Stimulated activated CD8-positive, alpha-beta memory T cell treated with anti-CD3 and anti-CD28 coated beads, Interleukin-7, amount 100 ng/mL, for 48 hours (primary cell): ENCODE measurements at places on chromosomes 11 and 22.

DNA sequence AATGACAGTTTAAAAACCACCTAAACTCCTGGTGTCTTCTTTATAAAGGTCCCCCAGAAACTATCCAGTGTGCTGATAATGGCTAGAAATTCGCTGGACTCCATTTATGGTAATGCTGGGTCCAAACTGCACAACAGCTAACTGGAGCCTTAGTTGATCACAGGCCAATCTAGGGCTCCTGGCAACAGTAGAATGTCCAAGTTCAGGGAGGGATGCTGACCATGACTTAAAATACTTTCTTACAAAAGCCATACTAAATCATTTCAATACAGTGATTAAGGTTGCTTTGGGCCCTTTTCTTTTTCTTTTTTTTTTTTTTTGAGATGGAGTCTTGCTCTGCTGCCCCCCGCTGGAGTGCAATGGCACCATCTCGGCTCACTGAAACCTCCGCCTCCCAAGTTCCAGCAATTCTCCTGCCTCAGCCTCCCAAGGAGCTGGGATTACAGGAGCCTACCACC is 14.5 kb upstream of the GAB2 start:
- DNase-seq: no peak

DNA sequence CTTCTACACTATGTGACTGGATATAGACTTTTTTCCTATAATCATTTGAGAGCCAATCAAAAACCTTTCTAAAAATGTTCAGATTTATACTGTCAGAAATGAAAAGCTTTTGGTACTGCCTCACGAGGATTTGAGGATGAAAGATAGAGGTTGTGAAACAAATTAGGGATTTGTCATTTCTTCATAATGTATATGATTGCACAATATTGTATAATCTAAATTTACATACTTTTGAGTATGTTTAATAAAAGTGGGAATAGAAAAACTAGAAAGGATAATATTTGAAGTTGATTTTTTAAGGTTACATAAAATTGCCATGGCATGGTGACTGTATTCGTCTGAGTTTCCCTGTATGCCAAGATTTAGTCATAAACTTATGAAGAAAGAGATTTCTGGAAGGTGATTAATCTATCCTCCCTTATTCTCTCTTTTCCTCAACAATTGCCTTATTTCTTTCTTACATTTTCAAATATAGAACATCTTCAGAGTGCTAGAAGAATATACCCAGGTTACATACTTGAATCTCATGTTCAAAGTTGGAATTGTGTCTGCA is 56.2 kb downstream of the CASP12 start:
- no peak for DNase-seq

DNA sequence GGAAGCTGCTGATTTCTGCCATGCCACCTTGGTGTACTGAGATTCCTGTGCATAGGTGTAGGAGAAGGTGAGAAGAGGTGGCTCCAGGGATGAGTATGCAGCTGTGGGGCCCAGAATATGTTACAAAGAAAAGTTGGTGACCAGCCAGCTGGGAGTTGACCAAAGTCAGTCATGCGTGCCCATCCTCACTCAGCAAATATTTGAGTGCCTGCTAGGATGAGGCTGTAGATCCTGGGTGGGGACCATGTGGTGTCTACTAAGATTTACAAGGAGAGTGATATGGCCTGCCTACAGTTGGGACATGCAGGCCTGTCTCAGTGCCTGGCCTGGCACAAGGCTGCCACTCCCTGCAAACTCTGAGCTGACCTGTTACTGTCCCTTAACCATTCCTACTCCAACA is 19.4 kb downstream of the RNF185 start:
- DNase-seq: no peak

- peak; percentile 79 for DNase-seq
Observed at GRCh38 chr11:57792060-57792541, 30.5 kb downstream of the CTNND1 start.

- no peak for DNase-seq
Observed at GRCh38 chr11:95884376-95884775, 39.5 kb downstream of the MTMR2 start.

GRCh38 chr11:92642177-92642931 is 327.1 kb upstream of the MTNR1B start:
- no peak for DNase-seq

GRCh38 chr11:9103542-9104276 is 12.3 kb upstream of the SCUBE2 start:
- no peak for DNase-seq

GRCh38 chr11:67506426-67507051 is 1.4 kb upstream of the PITPNM1 start:
- no peak for DNase-seq

DNA sequence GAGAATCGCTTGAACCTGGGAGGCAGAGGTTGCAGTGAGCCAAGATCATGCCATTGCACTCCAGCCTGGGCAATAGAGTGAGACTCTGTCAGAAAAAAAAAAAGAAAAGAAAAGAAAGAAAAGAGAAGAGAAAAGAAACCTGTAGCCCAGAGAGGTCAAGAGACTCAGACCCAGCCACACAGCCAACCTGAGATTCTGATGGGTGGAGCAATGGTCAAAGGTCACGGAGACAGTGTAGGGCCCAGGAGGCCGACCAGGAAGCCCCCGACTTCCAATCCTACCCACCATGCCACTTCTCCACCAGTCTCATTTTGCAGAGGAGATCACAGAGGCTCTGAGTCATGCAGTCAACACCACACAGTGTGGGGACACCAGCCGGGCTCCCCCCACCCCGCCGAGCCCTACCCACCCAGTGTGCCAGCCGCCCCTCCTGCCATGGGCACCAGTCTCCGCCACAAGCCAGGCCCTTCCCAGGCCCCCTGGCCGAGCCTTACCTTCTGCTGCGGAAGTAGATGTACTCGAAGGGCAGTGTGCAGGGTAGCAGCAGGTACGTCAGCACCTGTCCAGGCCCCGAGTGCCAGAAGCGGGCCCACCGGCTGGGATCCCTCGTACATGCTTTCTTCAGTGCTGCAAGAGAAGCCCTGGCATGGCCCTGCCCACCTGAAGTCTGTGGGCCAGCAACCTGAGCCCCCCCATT is 7.9 kb downstream of the PNPLA5 start:
- DNase-seq: no peak

GRCh38 chr11:72683782-72684200 is 9.6 kb upstream of the PDE2A start:
- no peak for DNase-seq

DNA sequence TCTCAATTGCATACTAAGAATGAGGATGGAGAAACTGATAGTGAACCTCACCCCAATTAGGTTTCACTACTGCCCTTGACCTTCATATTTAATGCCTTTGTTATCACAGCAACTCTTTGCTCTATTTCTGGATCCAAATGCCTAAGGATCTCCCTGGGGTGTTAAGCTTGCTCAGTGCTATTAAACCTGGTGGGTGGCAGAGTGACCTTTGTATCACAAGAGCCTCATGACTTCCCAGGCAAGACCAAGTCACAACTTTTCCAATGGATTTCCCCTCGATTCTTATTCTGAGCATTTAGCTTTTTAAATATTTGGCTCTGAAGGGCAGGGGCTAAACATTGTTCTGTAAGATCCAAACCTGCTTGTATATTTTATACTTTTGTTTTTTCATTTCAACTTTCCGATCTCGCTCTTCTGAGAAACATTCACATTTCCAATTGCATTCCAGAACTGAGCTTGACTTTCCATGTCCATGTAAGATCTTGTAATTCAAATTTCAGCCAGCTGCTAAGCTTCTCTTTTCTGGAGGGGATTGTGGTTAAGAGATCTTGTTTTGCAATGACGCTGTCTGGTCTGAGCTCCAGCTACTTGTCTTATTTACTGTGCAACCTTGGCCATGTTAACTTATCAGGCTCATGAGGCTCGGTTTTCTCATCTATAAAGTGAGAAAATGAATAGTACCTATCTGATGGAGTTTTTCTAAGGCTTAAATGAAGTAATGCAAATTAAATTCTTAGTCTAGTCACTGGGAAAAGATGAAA is 6.4 kb upstream of the EHF start:
- no peak for DNase-seq

- DNase-seq: no peak
Observed at GRCh38 chr22:50360578-50360977, 17.5 kb downstream of the PPP6R2 start.

DNA sequence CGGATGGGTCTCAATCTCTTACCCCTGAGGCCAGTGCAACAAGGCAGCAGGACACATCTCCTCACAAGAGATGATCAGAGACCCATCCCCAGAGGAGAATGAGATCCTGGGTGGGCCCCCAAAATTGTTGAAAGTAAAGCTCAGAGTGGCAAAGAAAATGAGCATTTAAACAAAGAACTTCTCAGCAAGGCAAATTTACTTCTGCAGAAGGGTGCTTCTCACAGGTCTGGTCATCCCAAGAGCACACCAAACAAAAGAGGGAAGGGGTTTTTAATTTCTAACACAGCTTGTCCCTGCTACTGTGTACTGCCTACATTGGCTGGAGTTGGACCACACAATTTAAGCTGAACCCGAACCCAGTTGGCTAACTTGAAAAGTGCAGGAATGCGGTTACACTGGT is 1628.6 kb upstream of the RAG2 start:
- DNase-seq: no peak
